ENCODE measurements at places on chromosomes 3 and 15. TPM values are rescaled to one million over a fixed set of nuclear protein-coding genes. Genes with fewer than 3 reads are reported as not detected.

RASGRF1 gene
- not detected for total RNA-seq

ACAA1 gene
- total RNA-seq = 21.9 TPM

IL17RE gene
- total RNA-seq = not detected

STRC gene
- total RNA-seq = under 0.01 TPM

TMEM212 gene
- not detected for total RNA-seq

ECE2 gene
- not detected for total RNA-seq

CLEC3B gene
- 129 TPM for total RNA-seq

TP53BP1 gene
- total RNA-seq = 87.2 TPM

TMEM207 gene
- total RNA-seq = not detected

FAIM gene
- 12.5 TPM for total RNA-seq

GCSAM gene
- 0.52 TPM for total RNA-seq

TGM5 gene
- total RNA-seq = not detected

SERINC4 gene
- total RNA-seq = under 0.01 TPM

CYP1A1 gene
- not detected for total RNA-seq

SYNPR gene
- not detected for total RNA-seq

NANOGP8 gene
- total RNA-seq = not detected

HRG gene
- not detected for total RNA-seq

STIMATE gene
- total RNA-seq = 8.9 TPM

TUSC7 gene
- total RNA-seq = not detected

ZNF620 gene
- 2.1 TPM for total RNA-seq

GOLGA8G gene
- not detected for total RNA-seq

CGNL1 gene
- 11.5 TPM for total RNA-seq

RPL35A gene
- 1,632 TPM for total RNA-seq

TIMP4 gene
- total RNA-seq = 4.7 TPM

EFHB gene
- total RNA-seq = not detected
